Activated CD8-positive, alpha-beta memory T cell treated with anti-CD3 and anti-CD28 coated beads for 4 hours (primary cell): ENCODE measurements at places on chromosomes 4 and X.

DNA sequence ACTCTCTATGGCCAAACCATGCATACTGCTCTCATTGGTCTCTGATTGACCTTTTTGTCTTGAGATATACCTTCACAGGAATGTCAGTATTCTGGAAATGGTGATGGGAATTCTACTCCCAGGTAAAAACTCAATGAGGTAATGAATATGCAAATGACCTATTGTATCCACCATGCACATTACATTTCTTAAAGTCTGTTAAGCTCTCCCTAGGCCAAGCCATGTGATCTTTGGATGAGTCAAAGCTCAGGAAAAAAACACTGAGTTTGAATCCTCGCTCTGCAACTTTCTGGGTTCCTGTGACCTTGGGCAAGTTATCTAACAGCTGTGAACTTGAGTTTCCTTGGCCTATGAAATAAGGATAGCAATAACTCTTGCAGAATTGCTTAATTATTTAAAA is 175.4 kb downstream of the PPP1R2C start:
- DNase-seq = no peak

DNA sequence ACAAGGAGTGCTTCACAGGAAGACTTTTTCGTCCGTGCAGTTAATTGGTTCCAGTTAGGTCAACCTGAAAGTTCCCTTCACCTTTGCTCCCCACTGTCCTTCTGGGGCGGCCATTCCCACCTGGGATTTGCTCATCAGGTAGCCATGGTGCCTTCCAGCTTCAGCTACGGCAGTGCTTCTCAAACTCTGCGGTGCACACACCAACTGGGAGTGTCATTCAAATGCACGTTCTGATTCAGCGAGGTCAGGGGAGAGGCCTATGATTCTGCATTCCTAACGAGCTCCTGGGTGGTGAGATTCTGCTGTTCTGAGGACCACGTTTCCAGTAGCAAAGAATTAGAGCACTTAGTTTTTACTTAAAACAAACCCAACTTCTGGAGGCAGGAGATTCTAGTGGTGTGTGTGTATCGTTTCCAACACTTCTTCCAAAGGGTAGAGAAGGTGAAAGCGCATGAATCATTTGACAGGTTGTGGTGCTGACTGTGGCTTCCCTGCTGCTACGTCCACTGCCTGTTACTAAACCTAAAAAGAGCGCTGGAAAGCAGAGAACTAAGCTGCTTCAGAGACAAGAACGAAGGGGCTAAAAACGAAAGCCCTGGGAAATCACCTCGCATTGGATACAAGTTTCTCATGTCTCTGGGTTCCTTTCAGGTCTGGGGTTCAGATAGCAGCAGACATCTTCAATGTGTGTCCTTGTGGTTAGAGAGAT is 4.7 kb upstream of the HELT start:
- DNase-seq = no peak

- no peak for DNase-seq
Measured at GRCh38 chrX:44997888-44998287, 124.9 kb downstream of the KDM6A start.

GRCh38 chr4:144289667-144290428 is 149.3 kb upstream of the GYPA start:
- DNase-seq = no peak

DNA sequence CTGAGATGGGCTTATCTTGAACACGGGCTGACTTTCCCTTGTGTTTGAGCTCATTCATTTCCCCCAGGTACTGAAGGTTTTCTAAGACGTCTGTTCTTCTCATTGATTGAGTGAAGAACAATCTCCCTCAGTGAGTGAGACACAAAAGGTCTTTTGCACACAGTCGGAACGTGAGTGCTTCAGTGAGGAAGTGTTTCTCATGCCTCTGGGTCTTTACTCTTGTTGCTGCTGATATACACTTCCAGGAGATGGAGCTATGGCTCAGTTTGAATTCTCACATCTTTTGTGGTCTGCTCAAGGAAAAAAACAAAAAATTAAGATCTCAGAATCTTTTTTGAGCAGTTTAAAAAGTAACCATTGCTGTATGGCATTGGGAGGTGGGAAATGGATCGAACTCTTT is 981.9 kb upstream of the TENM3 start:
- DNase-seq = no peak

DNA sequence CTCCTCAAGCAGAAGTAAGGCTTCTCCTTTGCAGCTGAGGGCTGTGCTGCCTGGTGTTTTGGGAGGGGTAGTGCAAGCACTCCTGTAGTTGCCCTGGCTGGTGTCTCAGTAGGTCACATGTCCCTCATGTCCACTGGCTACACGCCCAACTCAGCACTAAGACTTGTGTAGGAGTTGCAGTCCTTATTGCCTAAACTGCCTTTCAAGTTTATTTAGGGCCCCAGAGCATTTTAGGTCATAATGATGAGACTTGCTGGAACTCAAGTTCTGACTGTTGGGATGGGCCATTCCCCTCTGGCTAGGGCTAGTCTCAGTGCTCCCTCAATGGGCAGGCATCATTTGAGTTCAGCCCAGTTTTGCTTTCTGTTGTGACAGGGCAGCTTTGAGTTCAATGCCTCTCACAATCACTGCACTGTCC is 44.1 kb downstream of the PPM1K start:
- no peak for DNase-seq

DNA sequence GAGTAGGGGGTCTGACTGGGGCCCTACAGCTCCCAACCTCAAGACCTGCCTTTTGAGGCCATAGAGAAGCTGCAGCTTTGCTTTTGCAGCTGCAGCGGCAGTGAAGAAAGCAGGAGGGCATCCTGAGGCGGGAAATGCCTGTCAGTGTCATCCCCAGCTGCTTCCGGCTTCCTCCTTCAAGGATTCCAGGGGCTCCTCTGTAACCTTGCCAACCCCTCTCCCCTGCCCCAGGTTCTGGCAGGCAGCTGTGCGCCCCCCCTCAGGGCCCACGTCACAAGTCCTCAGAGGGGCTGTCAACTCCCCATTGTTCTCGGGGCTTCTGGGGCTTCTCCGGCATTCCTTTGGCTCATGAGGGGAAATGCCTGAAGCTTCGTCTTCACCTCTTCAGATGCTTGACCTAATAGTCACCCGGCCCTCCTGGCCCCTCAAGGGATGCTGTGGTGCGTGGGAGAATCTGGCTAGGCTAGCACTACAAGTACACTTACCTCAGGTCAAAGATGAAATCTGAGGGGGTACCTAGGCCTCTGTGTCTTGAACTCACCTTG is 31.9 kb downstream of the APLN start:
- DNase-seq = no peak

DNA sequence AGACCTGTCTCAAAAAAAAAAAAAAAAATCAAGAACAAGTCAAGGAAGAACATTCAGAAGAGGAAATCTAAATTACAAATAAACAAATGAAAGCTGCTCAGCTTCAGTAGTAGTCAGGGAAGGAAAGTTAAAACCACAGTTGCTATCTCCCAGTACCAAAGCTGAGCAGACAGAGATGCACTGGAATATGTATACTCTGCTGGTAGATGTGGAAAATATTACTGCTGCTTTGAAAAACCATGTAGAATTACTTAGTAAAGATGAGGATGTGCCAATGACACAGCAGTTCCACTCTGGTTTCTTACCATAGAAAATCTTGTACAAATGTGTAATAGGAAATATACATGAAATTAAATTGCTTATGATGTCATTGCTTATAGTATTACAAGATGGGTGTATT is 25.1 kb upstream of the PRKX start:
- DNase-seq = no peak

- no peak for DNase-seq
Measured at GRCh38 chr4:71683309-71683708, 100.6 kb downstream of the GC start.

DNA sequence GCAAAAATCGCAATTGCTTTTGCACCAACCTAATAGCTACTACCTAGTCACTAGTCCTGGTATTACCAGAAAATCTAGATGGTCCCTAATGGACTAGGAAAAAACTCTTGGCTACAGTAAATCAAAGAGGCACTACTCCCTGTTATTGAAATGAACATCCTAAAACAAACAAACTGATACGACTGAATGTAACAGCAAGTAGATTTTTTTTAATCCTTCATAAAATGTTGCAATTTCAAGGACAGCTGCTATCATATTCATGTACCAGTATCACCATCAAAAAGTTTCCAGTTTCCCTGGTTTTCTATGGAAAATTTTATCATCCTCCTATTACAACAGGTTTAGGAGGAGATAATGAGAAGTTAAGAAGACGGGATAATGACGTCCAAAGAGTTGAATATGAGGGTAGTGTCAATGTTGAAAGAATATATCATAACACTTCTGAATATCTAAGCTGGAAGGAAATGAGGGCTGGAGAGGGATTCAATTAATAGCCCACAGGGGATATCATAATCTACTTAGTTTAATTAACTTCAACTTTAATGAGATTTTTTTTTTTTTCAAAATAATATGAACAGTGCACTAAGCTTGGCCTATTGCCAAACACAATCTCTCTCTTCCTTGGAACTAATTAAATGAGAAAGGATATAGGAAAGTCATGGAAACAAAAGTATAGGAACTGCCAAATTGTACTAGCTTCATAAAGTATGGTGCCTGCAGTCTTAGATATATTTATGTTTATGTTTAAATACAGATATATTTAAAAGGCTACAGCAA is 94.8 kb upstream of the SMIM10 start:
- DNase-seq = no peak

DNA sequence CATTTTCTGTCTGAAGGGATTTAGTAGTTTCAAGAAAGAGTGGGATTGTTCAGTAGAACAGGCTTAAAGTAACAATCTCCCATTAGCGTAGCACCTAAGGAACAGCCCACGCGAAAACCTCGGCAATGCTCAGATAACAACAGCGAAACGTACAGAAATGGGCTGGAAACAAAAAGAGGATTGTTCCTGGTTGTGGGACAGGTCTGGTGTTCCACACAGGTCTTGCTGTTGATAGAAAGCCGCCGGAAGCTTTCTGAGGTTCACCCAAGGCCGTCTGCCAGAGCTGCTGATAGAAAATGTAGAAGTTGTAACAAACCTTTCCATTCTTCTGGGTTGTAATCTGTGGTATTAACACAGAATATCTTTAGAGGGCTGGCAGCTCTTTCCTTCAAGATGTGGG is 69.4 kb upstream of the CLCN4 start:
- DNase-seq = no peak

DNA sequence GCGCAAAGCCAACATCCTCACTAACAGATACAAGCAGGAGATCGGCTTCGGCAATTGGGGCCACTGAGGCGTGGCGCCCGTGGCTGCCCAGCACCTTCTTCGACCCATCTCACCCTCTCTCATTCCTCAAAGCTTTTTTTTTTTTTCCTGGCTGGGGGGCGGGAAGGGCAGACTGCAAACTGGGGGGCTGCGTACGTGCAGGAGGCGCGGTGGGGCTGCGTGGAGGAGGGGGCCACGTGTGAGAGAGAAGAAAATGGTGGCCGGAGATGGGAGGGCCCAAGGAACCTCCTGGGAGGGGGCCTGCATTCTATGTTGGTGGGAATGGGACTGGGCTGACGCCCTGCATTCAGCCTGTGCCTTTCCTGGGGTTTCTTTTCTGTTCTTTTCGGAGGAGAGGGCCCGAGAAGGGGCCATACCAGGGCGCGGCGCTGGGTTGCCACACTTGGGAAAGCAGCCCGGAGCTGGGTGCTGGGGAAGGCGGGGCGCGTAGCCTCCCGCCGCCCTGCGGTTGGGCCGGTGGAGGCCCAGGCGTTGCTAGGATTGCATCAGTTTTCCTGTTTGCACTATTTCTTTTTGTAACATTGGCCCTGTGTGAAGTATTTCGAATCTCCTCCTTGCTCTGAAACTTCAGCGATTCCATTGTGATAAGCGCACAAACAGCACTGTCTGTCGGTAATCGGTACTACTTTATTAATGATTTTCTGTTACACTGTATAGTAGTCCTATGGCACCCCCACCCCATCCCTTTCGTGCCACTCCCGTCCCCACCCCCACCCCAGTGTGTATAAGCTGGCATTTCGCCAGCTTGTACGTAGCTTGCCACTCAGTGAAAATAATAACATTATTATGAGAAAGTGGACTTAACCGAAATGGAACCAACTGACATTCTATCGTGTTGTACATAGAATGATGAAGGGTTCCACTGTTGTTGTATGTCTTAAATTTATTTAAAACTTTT is 4.5 kb downstream of the MID1IP1 start:
- no peak for DNase-seq
